Bronchial epithelial cell (primary cell): ENCODE measurements at places on chromosomes 5 and 9.

GRCh38 chr9:20848490-20848889 is 164.4 kb downstream of the FOCAD start:
- no peak for DNase-seq

DNA sequence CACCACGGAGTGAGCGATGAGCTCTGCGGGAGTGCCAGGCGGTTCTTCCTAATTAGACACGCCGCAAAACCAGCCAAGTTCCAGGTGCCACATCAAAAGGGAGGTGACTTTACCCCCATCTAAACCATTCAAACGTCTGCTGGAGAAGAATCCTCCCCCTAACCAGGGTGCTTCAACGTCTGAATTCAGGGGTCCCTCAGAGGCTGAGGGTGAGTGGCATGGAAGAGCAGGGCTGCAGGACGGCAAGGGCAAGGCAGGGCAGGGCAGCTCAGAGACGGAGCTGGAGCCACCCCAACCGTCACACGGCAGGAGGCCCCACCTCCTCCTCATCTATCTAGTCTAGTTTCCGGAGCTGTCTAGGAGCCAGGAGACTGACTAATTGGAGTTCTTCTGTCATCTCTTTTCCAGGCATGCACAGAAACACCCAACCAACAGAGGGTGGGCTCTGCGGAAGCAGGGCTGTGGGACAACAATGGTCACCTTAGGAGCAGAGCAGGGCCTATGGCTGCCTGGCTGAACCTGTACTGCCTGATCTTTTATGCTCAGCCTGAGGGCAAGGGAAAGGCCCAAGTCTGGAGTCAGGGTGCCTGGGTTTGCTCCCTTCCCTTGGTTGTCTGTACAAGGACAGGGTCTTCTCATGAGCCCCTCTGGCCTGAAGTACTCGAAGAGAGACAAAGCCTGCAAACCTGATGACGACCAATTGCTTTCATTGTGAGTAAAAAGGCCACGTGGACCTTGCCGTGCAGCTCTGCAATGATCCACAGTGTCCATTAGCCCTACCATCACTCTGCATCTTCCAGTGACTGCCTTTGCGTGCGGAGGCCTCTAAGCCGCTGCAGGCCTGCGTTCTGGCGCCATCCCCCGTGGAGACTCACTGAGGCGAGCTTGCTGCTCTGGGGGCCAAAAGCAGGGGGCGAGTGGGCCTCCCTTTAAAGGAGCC is 81.0 kb upstream of the SLC25A51 start:
- peak; percentile 55 for DNase-seq

DNA sequence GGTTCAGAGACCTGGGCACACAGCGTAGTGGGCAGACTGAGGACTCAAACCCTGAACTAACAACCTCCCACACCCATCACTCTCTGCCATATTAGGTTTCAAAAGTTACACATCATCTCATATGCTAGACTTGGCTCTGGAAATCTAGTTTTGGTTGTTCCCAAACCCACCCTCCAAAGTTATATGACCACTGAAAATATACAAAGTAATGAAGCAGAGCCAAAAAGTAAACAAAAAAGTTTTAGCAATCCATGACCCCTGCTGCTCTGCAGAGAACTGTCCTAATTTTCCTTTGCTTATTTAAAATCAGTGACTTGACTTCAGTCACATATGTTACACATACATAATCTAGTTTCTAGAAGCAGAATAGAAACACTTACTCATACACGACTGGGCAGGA is 155.6 kb upstream of the TAS2R1 start:
- DNase-seq = no peak

DNA sequence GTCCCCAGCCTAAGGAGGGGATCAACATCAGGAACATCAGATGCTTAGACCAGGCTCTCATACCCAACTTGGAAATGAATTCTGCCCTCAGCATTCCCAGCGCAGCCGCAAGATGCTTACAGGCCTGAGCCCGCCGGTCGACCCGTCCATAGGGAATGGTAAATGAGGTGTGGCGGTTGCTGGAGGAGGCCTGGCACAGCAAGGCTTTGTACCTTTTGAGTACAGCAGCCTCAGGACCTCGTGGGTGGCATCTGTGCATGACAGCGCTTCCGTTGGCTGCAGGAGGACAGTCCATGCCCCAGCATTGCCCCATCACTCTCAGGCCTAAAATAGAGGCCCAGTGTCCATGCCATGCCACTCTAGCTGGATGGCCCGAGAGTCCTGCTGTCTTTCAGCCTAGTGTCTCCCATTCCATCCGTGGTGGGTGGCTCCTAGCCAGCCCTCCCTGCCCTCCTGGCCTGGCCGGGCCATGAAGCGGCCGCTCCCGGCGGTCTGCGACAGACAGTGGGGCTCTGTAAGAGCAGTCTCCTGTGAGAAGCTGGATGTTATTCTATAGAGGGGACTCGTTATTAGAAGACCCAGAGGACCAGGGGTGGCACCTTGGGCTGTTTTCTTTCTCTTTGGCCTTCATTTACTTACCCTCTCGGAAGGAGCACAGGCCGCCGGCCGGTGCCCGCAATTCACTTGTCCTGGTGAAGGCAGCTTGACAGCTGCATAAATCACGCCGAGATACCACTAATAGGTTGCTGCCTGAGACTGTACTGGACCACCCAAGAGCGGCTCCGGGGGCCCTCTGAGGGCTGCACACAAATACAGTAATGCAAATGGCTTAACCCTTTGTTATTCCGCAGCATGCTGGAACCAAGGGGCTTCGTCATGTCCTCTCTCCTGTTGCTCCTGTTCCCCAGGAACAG is 223.5 kb upstream of the TUT7 start:
- DNase-seq = no peak

DNA sequence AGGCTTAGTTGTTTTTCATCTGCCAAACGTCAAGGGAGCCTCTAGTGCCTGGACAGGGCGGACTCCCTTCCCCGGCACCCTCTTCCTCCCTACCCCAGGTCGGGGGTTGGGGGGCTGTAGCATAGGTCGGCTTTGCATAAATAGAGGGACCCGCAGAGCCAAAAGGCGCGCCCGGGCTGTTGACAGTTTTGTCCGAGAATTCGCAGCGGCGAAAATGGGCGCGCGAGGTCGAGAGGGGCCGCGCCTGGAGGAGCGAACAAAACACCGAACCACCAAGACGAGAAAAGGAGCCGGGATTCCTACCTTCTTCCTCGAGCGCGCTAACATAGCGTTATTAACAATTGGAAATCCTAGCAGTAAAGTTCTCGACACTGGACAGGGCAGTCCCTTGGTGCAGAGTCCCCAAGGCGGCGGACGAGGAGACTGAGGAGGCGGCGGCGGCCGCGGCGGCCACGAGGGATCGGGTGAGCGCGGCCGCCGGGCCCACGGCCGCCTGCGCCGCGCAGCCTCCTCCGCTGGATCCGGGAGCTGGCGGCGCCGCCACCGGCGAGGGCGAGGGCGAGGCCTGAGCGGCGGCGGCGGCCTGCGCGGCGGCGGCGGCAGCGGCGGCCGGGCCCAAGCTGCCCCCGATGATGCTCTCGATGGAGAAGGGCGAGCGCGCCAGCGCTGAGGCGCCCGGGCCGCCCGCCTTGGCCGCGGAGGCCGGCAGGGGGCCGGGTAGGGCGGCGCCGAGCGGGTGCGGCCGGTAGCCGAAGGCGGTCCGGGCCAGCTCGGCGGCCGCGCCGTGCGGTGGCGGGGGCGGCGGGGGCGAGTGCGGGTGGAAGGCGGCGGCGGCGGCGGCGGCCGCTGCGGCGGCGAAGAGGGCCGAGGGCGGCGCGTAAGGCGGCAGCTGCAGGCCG is 1.7 kb downstream of the FOXD1 start:
- DNase-seq = no peak

DNA sequence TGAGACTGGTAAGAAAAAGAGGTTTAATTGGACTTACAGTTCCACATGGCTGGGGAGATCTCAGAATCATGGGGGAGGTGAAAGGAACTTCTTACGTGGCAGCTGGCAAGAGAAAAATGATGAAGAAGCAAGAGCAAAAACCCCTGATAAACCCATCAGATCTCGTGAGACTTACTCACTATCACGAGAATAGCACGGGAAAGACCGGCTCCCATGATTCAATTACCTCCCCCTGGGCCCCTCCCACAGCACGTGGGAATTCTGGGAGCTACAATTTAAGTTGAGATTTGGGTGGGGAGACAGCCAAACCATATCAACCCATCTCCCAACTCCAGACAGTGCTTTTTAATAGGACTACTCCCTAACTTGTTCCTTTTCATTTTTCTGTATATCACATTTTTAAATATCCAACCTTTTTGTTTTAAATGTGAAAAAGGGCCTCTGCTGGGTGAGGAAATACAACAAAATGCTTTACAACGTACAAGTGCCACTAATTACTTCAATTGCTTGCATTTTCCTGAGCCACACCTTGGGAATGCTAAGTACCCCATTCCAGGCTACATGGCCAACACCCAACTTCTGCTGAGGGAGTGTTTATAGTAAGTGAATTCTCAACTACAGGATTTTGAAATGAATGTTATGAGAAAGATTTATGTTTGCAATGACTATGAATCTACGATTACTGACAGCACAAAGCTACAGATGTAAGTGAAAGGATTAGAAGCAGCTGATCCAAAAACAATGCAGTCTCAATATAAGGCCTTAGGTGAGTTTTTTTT is 294.1 kb upstream of the CD180 start:
- DNase-seq = no peak

DNA sequence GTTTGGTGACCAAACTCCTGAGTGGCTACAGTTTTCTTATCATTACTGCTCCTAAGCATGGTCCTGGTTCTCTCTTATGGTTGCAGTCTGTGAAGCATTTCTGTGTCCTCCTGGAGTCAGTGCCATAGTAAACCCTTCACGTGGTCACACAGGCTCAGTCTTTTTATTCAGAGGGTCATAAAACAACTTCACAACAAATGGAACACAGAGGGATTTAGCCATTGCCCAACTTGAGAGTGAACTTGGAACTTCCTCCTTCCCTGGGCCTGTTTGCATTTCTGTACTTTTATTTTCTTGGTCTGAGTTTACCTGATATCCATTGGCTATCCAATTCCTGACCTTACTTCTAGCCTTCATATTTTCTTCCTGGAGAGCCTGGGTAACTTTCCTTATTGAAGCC is 144.9 kb downstream of the CCDC192 start:
- DNase-seq = no peak

- DNase-seq = no peak
These were observed 4.8 kb downstream of the CWC27 start for GRCh38 chr5:64773533-64773932.

DNA sequence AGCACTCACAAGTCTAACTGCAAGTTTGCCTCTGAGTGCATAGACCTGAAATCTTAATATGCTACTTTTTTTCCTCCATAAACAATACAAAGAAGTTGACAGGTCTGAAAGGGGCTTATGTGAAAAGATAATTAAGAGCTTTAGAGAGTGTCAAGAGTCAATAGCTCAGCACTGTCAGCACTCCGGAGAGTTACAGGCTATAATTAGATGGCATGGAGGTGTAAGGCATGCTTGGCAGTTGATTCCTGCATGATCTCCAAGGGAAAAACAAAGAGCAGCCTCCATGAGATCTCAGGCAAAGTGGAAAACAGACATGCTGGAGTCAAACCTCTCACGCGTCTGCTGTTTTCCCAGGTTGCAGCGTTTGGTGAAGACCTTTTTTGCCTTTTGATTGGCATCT is 468.7 kb downstream of the TLE4 start:
- no peak for DNase-seq

DNA sequence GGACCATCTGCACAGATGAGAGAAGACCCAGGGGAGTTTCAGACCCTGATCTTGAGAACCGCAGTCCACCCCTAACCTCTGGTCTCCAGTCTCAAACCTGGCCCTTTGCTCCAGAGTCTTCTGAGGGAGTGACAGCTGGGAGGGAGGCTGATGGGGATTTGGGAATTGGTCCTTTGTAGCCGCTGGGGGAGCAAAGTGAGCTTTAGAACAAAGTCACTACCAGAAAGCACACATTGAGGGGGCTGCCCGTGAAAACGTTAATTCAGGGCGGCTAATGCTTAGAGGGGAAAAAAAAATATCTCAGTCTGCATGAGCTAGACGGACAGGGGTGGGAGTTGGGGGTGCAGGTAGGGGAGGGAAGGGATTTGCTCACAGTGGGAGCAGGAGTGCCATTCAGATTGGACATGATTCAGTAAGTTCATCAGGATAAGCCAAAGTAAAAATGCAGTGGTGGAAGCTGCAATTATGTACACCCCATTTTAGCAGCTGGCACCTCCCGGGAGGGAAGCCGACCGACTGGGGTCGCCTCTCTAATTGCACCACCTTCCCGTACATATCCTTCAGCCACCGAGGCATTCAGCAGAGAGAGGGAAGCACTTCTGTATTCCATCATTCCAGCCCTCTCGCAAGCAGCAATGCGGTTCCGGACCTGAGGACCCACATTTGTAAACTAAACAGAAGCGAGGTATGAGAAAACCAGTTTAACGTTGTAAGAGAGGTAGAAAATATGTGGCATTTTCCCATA is 123.4 kb upstream of the RETREG1 start:
- no peak for DNase-seq

DNA sequence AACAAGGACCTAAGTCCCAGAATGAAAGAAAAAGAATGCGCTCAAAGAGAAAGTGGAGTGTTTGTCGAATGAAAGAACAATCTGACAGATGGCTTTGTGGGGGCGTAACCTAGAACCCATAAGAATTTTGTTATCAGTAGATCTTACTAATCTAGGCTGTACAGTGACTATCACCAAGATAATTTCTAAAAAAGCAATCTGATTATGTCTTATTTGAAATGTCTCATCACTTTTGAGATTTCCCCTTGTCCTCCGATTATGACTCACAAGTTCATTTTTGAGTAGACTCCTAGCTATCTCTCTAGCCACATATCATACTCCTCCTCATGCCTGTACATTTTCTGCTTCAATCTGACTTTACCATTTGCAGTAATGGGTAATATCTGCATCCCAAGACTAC is 135.6 kb upstream of the SMARCA2 start:
- DNase-seq = no peak

- no peak for DNase-seq
These were observed 87.5 kb upstream of the TLE1 start for GRCh38 chr9:81776834-81777233.

GRCh38 chr5:100828071-100828897 is 74.8 kb downstream of the ST8SIA4 start:
- DNase-seq = no peak

DNA sequence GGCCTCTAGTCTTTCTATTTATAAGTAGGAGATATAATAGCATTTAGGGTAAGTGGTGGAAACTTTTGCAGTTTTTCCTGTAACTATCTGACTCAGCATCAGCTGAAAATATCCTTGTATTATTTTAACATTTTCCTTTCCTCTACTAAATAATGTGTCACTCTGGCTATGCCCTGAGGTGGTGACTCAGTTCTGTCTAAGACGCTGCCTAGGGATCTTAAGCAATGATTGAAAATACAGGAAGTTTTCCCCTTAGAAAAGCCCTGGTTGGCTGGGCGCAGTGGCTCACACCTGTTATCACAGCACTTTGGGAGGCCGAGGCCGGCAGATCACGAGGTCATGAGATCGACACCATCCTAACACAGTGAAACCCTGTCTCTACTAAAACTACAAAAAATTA is 9.3 kb upstream of the EDIL3 start:
- peak; percentile 93 for DNase-seq

DNA sequence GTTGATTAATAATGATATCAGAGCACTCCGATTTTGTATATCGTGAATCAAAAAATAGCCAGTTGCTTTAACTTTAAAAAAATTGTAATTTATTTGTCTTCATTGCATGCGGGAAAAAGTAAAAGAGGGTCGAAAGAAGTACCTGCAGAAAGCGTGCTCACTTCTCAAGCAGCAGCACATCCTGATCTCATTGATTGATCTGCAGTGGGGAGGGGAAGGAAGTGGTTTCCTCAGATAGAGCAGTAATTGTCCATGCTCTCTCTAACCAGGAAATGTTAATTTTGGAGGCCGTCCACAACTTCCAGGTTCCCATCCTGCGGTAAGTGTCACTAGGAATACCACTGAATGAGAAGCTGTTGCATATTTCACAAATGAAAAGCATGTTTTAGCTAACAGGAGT is 63.2 kb downstream of the SYK start:
- no peak for DNase-seq
